ENCODE measurements at places on chromosomes 12 and 14. TPM values are rescaled to one million over a fixed set of nuclear protein-coding genes. Genes with fewer than 3 reads are reported as not detected.
A peak's percentile ranks its signal among the peaks of the same experiment; 100 is the strongest.

REP15 gene
- not detected for total RNA-seq

DNA sequence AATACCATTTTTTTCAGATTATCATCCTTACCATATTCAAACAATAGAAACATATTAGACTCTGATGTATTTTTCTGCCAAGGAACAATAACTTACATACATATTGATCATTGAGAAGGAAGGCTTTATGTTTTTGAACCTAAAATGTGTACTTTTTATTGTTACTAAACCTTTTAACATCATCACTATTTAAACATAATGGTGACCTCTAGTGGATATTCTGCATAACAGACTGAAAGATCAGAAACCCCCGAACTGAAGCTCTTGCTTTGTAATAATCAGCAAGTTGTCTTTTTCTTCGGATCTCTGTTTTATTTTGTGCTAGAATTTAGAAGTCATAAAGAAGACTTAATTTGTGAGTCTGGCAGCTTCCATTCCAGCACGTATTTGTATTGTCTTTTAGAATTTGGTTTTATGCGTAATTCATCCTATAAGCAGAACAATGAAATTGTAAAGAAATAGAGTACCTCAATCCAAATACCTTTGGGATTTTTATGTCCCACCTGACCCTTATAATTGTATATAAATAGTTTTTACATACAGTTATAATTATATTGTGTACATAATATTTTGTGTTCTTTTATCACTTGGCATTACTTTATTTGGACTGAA, 125.9 kb upstream of the ATF1 start:
- peak; percentile 42 for ATAC-seq

- ATAC-seq = no peak
These were observed 237.9 kb upstream of the DAAM1 start for GRCh38 chr14:58950555-58950954.

RFX4 gene
- not detected for total RNA-seq

DNA sequence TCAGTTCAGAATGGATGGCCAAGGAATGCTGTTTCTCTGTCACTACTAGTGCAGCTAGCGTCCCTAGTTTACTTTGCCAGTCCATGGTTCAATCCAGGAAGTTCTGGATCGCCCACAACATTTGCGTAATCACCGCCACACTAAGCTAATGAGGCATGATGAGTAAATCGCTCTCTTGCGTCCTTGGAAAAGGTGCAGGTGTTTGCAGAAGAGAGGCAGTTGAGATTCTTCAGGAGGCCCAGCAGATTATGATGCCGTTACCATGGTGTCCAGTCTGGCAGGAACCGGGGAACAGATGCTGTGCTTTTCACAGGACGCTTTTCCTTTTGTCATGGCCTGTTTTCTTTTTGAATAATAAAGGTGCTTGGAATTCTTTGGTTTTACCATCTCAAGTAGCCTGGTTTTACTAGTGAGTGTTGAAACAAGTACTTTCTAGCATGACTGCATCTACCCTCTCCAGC, 9.0 kb downstream of the TPH2 start:
- ATAC-seq = no peak

DNA sequence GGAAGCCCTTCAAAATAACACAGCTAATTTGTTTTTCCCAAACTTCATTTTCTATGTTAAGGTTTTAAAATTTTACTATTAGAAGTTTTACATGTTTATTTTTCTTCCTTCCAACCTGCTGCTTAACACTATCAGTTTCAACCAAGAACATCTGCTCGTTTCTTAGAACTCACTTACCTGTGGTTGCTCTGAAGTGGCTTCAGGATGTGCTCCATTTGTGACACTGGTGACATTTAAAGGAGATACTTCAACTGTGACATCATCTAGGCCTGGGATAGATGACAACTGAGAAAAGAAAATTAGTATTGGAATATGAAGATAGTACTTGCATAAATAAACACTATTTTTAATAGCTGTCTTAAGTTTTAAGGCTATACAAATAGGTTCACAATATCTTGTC, 17.9 kb downstream of the WASHC3 start:
- peak; percentile 90 for ATAC-seq

- no peak for ATAC-seq
These were observed 31.3 kb downstream of the TM7SF3 start for GRCh38 chr12:26982866-26983265.

ARMH4 gene
- not detected for total RNA-seq

DNA sequence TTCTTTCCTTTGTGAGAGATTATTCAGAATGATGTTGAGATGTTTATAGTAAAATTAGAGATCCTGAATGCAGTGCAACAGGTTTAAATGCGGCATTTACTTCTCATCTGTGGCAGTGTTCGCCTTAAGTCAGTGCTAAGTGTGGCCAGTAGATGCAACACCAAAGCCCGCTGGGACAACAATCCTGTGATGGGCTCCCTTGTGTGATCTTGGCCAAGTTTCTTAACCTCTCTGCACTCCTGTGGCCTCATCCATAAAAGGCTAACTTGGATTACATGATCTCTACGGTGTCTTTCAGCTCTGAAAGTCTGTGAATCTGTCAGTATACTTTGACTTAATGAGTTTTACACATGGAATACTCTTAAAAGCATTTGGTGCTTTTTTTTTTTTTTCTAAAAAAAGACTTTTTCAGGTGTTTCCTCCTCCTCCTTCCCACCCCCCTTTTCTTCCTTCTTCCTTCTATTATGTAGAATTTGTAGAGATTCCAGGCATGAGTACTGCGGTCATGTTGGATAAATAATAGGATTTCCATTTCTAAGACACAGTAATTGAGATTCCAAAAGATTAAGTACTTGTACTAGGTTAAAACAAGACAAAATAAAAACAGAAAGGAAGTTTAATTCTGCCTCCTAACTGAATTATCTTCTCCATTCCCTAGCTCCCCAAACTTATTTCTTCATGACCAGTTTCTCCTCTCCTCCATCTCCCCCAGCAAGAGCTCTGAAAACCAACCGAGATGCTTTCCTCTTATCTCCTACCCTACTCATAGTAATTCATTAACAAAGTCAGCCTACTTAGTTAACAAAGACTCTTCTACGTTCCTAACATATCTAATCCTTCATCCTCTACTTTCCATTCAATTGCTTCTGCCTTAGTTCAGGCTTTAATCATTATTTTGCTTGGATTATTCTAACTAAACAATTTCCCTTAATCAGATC, 42.2 kb upstream of the NAV3 start:
- no peak for ATAC-seq

SSPN gene
- total RNA-seq = not detected

- no peak for ATAC-seq
These were observed 134.7 kb upstream of the CPM start for GRCh38 chr12:69067713-69068112.

DNA sequence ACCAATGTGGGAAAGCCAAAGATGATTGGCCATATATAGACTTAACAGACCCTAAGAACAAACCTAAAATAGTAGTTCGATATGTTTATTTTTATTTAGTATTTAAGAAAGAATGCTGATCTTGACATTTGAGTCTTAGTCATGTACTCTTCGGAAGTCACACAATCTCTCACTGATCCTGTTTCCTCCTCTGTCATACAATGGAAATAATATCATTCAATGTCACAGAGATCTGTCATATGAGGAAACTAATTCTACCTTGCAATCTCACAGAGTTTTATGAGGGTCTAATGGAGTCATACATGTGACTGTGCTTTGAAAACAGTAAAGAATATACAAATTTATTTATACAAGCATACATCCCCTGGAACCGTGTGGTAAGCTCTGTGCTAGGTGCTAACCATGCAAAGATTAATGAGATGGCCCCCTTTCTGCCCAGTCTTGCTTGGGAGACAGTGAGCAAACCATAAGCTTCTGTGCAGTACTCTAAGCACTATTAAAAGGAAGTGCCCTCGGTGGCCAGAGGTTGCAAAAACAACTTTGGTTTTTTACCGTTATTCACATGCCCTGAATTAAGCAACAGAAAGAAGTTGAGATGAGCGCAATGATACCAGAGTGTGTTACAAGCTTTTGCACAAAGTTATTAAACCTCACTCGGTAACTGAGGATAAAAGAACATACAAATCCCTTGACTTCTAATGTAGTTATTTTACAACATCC, 1.7 kb upstream of the LIN7A start:
- no peak for ATAC-seq

DNA sequence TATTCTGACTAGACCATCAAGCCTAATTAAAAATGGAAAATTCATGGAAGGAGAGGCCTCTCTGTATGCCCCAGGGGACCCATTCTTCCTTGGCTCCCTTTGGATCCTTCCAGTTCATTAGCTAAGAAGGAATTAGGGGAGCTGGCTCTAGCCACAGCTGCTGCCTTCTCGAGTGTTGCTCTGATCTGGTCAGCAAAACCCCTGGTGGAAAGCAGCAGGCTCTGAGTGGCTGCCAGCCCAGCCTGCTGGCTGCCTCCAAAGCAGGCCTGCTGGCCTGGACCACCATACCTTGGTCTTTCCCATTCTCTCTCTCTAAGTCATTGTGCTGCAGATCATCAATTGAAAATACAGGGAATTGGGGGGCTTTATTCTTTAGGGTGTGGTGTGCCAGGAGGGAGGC, 29.0 kb upstream of the AKAP6 start:
- ATAC-seq = no peak

GRCh38 chr14:68695856-68696255, 97.0 kb downstream of the ZFP36L1 start:
- no peak for ATAC-seq

All from activated T-helper 17 cell treated with anti-CD3 and anti-CD28 coated beads, Interleukin-2, amount 50 U/mL, for 72 hours (primary cell).